ENCODE measurements at places on chromosomes 1 and 21.

GRCh38 chr1:27342391-27342777 lies 562 bp downstream of the SYTL1 start:
- DNase-seq, result no peak

- DNase-seq, result no peak
Observed at GRCh38 chr1:236066828-236067386, 2.0 kb upstream of the NID1 start.

DNA sequence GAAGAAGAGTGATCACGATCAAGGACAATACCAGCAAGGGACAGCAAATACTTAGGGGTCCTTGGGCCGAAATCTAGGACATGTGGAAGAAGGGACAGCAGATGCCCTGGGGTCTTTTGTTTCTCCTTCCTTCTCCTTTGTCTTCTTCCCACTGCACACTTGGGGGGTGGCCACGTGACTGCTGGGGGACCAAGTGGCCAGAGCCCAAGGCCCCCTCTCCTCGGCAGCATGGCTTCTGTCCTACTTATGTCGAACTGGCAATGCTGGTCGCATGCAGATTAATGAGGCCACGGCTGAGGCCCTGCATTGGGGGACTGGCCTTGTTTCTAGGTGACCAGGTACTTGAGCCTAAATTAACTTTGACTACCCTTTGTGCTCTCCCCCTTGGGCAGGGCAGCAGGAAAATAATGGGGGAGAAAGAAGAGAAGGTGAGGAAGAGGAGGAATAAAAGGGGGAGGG lies 83.0 kb downstream of the GRIK3 start:
- no peak for DNase-seq

DNA sequence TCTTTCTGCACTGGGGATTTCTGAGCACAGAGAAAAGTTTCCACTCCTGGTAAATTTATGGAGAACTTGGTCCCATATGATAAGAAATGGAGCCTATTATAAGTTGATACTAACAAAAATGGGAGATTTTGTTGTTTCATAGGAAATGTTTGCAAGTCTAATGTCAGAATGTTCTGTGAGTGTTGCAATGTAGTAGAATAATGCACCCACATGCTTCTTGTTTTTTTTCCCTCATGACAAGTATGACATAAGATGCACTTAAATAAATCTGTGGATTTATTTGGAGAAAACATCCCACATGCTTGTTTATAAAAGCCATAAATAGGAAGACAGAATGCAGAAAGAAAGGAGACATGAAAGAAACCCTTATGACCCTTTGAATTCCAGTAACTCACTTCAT lies 50.8 kb upstream of the KCNJ6 start:
- DNase-seq, result no peak

DNA sequence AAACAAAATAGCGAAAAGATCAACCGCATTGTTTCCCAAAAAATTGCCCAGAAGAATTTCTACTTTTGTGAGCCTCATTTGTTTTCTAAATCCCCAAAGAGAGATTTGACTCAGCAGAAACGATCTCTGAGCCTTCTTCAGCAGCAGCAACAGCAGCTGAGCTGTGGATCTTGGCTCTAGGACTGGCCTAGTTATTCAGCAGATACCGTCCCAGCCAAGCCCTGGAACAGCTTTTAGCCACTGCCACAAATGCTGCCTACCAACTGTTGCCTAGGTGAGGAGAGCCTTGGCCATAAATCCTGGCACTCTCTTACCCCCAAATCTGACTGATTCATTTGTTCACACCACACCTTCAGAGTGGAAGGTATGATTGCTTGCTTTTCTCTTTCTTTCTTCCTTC lies 320.1 kb downstream of the TGFB2 start:
- no peak for DNase-seq

Data from NCI-H345 (cell line).